ENCODE measurements at places on chromosomes 11 and 22.

DNA sequence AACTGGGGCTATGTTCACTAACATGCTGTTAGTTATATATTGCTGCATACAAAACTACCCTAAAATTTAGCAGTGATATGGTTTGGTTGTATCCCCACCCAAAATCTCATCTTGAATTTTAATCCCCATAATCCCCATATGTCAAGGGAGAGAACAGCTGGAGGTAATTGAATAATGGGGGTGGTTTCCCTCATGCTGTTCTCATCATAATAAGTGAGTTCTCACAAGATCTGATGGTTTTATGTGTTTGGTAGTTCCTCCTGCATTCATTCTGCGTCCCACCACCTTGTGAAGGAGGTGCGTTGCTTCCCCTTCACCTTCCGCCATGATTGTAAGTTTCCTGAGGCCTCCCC is 10.0 kb upstream of the PATL1 start:
- DNase-seq, result no peak

DNA sequence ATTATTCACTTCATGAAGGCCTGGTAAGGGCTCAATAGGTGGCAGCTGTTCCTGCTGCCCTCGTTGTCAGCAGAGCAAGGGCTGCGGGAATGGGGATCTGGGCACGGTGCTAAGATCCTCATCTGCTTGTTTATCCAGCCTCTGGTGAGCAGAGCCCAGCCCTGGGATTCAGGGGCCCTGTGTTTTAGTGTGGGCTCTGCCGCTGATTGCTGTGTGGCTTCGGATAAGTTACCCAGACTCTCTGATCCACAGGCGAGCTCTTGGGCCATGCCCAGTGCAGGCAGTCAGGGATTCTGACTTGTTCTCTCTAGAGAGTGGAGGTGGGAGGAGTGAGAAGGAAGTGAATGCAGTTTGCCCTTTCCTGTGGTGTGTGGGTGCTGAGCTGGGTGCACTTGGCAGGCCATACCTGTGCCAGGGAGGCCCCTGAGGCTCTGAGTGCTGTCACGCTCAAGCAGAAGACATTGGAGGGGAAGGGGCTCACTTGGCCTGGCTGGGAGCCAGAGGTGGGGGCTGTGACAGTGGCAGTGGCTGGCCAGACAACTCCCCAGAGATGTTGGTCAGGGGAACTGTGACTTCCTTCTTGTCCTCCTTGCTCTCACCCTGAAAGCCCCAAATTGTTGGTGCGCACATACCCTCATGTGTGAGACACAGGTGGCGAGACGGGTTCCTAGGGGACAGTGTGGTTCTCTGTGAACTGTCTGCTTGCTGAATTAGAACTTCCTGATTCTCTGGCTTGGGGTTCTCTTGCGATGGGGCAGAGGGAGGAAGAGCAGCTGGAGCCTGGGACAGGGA is 43.7 kb downstream of the CD82 start:
- peak; percentile 41 for DNase-seq

DNA sequence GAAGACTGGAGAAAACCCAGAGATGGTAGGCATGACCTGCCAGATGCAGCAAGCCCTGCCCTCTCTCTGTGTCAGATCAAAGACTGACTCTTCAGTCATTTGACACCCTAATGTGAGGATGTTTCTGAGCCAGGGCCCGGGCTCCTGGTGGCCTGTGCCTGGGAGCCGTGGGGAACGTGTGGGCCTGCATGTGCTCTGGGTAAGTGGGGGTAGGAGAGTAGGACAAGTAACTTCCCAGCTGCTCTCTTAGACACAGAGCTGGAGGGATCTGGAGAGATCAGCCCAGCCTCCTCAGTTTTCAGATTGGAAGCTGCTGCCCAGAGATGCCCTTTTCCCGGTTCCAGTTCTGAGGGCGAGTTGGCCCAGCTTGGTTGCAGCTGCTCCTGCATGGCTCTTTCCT is 110.8 kb downstream of the TEAD1 start:
- no peak for DNase-seq

- DNase-seq, result no peak
Observed at GRCh38 chr11:86805873-86806310, 5.5 kb downstream of the PRSS23 start.

- no peak for DNase-seq
Observed at GRCh38 chr11:124943254-124943616, 7.4 kb upstream of the HEPACAM start.

- no peak for DNase-seq
Observed at GRCh38 chr22:39560127-39560526, 10.4 kb upstream of the CACNA1I start.

- DNase-seq, result no peak
Observed at GRCh38 chr11:96051820-96052219, 127.9 kb upstream of the MTMR2 start.

- no peak for DNase-seq
Observed at GRCh38 chr22:48719978-48720661, 1107.6 kb downstream of the BRD1 start.

- no peak for DNase-seq
Observed at GRCh38 chr11:69791276-69792180, 16.4 kb upstream of the FGF4 start.

DNA sequence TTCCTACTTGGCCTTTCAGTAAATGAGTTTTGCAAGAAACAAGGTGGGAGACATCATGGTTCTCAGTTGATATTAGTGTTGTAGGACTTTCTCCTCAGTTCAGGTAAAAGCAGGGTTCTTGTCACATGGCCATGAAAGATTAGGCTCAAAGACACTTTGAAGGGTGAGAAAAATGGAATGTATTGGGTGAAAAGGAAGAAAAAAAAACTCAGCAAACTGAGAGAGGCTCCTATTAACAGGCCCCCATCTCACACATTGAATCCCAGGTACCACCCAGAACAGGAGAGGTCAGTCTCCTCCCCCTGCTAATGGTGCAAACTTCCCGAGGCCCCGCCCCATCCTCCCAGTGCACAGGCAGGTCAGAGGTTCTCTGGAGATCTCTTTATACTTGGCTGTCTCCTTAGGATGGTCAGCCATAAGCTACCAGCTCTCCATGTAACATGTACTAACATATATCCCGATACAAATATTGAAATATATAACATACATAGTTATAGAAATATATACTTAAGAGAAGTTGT is 62.2 kb downstream of the MICAL2 start:
- DNase-seq, result no peak

GRCh38 chr11:3046641-3047040 is 10.6 kb downstream of the CARS1 start:
- no peak for DNase-seq
